ENCODE measurements at places on chromosomes 2 and 18.

DNA sequence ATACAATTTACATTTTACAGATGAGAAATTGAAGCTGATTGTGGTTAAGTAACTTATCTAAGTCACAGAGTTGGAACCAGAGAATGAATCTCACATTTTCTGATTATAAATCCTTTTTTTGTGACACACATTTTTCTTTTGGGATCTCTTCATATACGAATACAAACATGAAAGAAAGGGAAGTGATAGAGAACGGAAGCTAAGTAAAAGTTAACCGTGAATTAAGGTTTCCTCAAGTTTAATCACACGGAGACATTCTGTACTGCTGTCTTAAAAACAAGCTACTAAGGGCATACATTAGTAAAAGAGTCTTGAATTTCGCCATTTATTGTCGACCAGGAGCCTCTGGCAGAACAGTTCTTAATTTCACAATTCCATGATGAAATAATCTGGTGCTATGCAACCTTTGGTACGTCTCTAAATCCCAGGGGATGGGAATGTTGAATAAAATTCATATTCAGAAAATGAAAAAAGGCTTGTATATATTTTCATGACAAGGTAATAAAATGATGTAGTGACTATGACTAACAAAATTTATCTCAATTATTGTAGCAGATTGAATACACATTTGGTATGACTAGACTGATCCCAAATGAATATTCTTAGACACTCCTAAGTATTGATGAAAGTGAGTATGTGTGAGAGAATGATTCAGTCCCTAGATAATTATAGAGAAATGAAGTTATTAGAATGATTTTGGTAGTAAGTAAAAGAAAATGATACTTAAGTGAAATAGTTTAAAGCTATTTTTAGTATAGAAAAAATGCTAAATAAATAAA is 40.3 kb upstream of the ZSWIM2 start:
- no peak for DNase-seq

GRCh38 chr2:217804791-217805667 is 197.8 kb downstream of the TNS1 start:
- no peak for DNase-seq

- no peak for DNase-seq
Observed at GRCh38 chr2:98807221-98807620, 76.3 kb upstream of the MGAT4A start.

DNA sequence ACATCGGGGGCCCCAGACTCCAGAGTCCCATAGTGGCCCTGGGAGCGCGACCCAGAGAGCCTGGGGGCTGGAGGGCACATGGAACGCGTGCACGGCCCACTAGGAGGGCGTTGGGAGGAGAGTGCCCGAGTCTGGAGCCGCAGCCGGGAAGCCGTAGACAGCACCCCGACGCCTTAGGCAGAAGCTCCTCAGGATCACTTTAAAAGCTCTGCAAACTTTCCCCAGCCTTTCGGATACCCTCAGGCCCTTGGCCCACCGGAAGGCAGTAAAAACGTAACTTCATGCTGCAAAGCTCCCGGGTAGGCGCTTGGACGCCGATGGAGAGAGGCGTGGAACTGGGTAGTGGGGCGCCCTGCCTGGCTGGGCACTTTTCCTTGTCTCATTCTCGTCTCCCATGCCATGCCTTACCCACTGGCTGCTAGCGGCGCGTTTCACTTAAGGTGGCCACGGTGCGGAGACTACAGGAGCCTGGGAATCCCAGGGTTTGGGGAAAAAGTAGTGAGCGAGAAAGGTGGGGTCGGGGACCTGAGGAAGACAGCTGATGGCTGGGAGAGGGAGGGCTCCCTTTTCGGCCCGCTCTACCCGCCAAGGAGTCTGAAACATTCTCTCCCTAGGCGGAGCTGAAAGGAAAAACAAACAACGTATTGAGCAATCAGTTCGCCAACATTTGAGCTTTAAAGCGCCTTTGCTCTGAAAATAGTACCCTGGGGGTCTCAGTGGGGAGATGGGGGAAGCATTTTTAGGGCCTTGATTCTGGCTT is 141.8 kb downstream of the MEIS1 start:
- no peak for DNase-seq

DNA sequence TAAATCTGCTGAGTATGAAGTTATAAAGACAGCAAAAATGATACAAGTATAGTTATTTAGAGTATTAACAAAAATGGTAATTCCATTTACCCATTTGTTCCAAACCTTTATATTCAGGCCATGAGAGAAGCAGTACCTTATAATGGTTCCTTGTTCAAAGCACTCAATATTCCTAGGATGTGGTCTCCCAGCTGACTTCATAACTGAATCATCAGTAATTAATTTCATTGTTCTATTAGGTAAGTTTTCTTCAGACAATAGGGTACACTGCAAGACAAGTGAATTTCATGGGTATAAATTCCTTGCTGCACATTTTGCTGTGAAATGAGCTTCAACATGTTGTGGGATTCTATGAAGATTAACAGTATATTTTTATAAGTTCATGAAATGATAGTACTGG is 550.8 kb upstream of the ZEB2 start:
- no peak for DNase-seq

DNA sequence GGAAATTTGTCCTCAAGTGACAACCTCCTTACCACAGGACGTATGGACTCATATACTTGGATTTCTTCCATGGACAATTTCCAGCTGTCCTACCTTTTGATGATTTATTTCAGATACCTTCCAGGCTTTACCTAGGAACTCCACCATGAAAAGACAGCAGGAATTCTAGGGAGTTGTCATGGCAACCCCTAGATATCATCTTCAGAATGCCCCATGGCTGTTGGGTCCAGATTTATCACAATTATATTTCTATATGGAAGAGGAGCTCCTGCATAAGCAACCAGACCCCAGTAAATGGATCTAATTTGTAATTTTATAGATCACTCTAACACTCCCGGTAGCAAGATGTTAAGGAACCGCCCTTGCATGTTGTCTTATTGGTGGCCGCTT is 102.3 kb upstream of the ZNF521 start:
- DNase-seq = no peak

DNA sequence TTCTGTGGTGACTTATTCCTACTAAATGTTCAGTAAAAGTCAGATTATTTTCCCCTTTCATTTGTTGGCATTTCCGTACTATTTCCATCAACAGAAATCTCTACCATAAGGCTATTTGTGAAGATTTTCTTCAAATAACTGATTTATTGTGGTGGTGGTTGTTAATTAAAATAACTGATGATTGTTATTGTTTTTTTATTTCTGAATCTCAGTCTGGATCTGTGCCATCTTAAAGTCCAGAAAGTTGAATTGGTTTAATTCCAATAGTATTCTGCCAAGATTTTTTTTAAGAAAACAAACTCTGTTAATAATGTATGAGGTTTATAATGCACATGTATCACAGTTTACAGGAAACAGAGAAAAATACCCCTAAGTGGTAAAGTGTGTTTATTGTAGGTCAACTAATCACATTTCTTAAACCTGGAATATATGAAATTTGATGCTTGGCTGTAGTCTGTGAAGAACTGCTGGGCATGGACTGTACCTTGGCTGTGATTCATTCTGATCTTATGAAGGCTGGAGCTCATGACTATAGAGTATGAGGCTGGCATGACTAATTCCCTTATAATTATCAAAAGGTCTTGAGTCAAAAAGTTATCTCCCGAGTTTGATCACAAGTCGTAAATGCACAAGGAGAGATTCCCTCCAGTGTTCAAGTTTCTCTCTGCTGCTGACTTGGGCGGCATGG is 134.2 kb upstream of the RND3 start:
- DNase-seq = no peak

- peak; percentile 86 for DNase-seq
Observed at GRCh38 chr2:240624950-240625621, at the start of gene GPR35. Gene GPR35, plus strand, starts transcription at chr2:240625480. Its CDS starts 4,473 bp downstream, at chr2:240629953.

DNA sequence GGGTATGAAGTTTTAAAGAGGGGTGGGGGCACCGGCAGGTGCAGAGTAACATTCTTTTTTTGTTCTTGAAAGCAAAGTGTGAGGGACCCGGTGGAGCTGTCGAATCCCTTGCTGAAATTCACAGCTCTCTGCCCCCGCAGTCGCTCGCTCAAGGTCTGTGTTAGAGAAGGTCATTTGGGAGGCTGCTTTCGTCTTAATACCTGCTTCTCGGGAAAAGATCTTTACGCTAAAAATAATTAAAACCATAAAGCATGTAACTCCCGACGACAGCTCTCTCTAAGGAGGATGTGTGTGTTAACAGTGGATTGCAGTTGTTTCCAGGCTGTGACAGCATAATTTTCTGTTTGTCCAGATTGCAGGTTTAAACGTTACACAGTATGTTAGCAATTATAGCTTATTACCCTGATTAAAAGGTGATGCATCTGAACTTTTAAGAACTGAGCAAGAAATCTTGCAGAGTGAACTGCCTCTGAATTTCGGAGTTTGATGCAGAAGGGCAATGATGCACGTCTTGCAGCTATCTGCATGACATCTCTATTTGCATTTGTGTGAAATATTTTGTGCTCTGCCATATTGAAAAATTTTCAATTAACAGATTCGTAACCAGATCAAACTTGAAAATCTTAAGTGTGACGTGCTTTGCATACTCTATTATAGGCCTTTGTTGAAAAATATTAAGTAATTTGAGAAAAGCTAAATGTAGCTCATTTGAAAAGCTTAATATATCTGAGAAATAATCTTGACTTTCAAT is 954 bp downstream of the RAPGEF4 start:
- no peak for DNase-seq
